ENCODE measurements at places on chromosomes 4 and X.

GRCh38 chrX:9464435-9465371 is at the start of gene TBL1X:
TBL1X (plus strand) TSS chrX:9465058; CDS start chrX:9653587, 188,529 bp downstream.
- no peak for DNase-seq

GRCh38 chr4:60201052-60201673 is 999.0 kb upstream of the ADGRL3 start:
- DNase-seq = no peak

GRCh38 chr4:36651253-36651652 is 369.8 kb downstream of the DTHD1 start:
- DNase-seq = no peak

- no peak for DNase-seq
Observed at GRCh38 chrX:40013266-40014195, 84.2 kb downstream of the BCOR start.

GRCh38 chr4:41655177-41655576 is 93.3 kb downstream of the PHOX2B start:
- DNase-seq = no peak

DNA sequence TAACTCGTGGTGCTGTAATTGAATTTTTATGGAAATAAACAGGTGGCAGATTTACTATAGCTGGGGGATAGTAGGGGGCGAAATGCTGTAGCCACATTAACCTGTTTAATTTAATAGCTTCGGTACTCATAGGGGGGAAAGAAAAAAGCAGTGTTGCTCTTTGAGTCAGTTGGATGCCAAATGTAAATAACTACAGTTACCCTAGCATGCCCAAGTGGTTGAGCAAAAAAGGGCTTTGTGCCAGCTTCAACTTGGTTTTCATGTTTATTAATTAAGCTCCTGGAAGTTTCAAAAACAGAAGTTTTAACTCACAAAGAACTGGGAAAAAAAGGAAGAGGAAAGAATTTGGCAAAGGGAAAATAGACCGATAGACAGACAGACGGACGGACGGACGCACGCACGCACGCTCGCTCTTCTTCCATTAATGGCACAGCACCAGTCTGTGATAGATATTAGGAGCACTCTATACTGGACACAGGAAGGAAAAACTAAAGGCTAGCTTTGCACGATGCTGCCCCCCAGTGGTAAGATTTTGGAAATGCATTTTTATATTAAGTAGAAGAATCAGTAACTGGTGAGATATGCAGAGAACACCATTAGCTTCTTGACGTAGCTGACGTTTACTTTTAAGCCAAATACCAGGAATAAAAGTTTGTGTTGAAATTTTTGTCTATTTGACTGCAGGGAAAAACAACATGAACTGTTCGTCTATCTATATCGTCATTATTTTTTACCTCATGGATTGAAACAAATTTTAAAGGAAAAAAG is 151.8 kb downstream of the SLC7A11 start:
- no peak for DNase-seq

DNA sequence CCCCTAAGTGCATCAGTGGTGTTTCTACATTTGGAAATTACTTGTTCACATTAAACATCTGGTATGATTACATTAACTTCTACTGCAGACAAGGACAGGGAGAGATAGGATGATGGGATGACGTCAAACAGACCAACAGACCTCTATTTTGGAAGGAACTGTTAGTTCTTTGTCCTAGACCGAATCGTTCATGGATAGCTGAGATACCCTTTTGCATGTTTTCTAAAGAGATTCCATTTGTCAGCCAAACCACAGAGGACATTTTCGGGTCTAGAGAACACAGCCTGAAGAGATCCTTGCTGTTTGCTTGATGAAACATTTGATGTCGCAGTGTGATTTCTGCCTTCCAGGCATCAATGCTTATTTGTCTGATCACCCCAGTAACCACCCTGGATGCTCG is 27.7 kb downstream of the CHST7 start:
- DNase-seq = no peak
